Stimulated activated CD4-positive, alpha-beta T cell treated with anti-CD3 and anti-CD28 coated beads, TNF-alpha, amount 100 ng/mL, for 24 hours (primary cell): ENCODE measurements at places on chromosomes 7 and 10.

DNA sequence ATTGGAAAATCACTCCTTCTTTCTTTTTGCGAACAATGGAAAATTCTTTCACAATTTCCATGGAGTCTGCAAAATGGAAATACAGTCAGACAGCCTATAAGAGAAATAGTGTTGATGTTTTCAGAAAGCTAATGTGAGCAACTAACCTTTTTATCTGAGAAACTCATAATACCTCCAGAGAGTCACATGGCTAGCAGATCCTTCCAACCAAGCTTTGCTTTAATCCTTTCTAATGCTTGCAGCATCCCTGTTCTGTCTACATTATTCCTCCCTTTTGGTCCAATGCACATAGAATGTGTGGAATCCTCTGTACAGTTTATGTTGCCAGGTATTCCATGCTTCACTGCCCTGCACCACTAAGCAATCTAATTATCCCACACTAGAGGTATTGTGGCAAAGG, 717.5 kb upstream of the LRRN3 start:
- no peak for DNase-seq

DNA sequence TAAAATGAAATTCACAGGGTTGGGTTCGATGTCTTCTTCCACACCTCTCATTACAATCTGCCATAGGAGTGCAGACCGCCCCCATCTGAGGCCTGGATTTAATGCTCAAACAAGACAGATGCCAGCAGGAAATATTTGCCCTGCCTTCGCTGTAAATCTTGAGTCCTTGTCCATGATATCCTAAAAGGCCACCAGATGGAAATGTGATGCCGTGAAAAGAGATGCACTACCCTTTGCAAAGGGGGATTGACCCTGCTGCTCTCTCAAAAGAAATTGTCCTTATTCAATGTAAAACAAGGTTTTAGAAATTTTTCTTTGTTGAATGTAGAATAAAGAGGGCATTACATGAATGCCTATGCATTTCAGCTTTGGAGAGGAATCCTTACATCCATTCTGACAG, 37.5 kb downstream of the AGAP4 start:
- no peak for DNase-seq

- DNase-seq = no peak
Measured at GRCh38 chr7:140276001-140276400, 99.2 kb upstream of the KDM7A start.

DNA sequence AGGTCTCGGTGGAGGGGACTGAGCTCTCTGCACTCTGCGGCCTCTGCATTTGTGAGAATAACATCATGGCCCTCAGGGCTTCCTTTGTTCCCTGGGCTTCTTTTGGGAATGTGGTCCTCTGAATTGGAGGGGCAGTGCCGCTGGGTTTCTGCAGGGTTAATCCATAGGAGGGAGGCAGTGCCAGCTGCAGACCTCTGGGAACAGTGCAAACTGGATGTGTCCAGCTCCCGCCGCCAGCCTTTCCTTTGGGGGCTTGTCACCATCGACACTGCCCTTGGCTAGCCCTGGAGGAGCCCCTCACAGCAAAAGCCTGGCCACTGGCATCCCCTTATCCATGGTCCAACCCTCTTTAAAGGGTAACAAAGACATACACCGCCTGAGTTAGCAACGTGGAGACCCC, 174.0 kb downstream of the WDR37 start:
- DNase-seq = no peak

GRCh38 chr7:128094686-128095085, 63.4 kb upstream of the LRRC4 start:
- no peak for DNase-seq

- no peak for DNase-seq
Measured at GRCh38 chr10:92756201-92757065, 66.7 kb downstream of the HHEX start.

DNA sequence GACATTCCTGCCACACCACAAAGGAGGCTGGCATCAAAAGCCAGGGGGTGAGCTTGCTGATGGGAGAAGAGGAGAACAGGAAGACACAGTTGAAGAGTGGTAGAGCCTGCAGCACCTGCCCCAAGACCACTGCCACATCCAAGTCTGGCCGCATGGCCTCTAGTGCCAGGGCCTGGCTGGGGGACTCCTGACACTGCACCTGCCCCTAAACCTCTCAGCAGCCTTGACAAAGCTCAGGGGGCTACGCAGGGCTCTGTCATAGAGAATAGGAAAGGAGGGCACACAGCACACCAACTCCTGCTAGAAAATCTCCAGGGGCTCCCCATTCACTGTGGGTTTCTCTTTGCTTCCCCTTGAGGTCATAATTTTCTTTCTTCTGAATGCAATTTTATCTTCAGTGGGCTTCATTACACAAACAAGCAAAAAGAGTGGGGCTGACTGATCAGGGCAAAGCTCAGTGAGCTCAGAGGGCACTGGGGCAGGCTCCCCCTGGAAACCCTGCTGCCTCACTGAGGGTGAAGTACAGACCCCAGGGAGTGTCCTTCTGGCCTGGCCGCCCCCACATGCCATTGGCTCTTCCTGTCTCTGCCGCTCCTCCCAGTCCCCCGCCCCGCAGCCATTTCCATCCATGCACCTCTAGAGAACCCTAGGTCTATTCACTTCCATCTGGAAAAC, 37.2 kb downstream of the VOPP1 start:
- no peak for DNase-seq

DNA sequence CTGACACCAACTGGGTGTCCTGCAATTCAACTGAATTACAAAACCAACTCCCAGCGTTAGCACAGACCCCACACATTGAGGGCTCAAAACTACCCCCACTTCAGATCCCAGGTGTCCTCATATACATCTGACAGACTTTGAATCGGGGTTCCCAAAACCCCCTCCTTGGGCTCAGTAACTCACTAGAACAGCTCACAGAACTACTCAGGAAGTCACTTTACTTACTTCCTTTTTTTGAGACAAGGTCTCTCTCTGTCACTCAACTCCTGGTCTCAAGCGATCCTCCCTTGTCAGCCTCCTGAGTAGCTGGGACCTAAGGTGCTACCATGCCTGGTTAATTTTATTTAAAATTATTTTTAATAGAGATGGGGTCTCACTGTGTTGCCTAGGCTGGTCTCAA, 456.0 kb downstream of the SDK1 start:
- no peak for DNase-seq

GRCh38 chr10:15120523-15120922, 23.4 kb downstream of the RPP38 start:
- no peak for DNase-seq

DNA sequence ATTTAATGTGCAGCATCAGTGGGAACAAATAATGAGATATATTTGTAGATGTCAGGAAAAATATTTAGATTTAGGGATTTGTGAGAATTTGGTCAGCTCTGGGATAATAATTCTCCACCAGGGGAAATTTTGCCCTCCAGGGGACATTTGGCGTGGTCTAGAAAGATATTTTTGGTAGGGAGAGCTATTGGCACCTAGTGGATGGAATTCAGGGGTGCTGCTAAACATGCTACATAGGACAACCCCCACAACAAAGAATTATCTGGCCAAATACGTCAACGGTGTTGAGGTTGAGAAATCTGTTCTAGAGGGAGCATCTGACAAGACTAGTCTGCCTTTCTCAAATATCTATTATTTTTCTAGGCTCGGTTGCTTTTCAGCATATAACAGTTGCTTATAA, 2.1 kb downstream of the ADK start:
- DNase-seq = no peak

GRCh38 chr10:78664929-78665553, 403.7 kb upstream of the ZMIZ1 start:
- DNase-seq = no peak

- no peak for DNase-seq
Measured at GRCh38 chr7:68319061-68319460, 1279.2 kb upstream of the AUTS2 start.

DNA sequence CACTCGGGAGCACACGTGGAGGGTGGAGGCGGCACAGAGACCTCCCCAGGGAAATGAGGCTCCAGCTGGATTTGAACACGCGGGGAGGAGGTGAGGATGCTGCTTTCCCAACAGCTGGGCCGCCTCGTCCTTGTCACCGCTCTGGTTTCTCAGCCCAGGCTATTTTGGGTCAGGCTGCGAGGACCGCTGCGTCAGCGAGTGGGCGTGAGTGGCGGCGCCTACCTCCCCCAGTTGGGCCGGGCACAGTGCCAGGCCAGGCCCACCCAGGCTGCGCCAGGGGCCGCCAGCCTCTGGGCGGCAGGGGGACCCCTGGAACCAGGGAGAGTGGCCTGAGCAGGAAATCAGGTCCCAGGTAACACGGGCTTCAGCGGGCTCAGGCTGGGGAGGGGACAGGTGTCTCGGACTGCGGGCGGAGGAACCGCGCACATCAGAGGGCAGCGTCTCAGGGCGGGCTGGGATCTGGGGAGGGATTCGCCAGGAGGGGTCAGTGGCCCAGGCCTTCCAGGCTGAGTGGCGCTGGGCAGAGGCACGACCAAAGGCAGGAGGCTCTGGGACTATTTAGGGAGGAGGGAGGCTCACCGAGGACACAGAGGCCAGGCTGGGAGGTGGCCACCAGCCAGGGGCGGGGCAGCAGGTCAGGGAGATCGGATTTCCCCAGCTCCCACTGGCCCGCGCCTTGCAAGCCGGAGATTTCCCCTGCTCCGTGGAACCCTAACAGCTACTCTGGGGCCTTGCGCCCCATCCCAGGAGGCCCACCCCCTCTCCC, 125.2 kb upstream of the RET start:
- DNase-seq = no peak

DNA sequence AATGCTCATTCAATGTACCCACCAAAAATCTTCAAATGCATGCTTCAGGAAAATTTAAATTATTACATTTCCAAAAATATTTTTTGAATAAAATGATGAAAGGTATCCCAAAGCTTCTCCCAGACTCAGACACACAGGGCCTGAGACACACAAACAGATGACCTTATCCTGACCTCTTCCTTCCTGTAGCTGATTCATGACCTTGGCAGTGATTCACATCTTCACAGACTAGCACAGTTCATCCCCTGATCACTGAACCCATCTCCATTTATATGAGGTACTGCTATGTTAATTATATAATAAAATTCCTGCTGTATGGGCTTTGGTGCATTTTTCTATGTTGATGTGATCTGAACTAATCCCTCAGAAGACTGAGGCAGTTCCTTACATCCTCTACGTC, 265.0 kb upstream of the GLI3 start:
- no peak for DNase-seq

DNA sequence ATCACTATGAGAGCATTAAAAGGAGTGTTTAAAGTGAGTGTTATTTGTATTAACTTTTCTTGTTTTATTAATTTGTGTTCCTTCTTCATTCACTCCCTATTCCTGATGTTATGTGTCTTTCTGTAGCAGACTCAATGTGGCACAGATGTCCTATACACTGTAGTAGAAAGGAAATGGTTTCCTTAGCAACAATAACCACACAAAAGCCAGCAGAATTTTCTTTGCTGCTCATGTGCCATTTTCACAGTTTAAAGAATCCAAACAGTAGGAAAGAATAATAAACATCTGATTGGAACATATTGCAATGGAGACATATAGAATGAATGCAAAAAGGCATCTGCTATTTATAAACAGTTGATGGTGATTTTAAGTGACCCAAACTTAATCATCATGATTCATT, 763.6 kb downstream of the PHTF2 start:
- no peak for DNase-seq

GRCh38 chr10:70228491-70228890, 4.7 kb downstream of the PPA1 start:
- DNase-seq = no peak

- DNase-seq = no peak
Measured at GRCh38 chr10:520402-520787, 169.1 kb downstream of the DIP2C start.

DNA sequence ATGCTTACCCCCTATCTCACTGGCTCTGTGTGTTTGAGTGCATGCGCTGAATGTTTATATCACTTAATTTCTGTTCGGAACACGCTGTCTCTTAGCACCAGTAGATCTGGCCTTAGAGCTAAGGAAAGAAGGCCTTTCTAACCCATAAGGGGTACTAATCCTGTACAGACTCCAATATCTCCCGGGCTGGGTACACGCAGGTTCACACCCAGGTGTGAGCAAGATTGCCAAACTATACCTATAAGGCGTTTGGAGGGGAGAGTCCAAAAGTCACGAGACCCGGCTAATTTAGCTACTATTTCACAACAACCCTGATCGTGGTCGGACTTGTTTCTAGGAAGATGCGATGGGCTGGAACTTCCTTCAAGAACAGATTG, 727 bp upstream of the PDSS1 start:
- no peak for DNase-seq

DNA sequence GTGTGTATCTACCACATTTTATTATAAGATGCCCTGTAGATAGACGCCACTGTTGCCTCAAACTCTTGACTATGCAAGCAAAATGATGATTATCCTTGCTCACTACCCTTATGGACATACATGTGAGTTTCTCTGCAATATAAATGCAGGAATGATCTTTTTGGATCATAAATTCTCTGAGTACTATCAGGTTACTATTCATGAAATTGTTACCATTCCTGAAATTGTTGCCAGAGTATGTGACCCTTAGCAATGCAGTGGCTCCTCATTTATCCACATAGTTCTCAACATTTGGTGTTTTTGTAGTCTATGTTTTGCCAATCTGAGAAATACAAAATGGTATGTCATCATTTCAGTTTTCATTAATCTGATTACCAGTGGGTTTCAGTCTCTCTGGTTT, 166.2 kb upstream of the FAM3C start:
- DNase-seq = no peak

- no peak for DNase-seq
Measured at GRCh38 chr10:76892766-76893479, 744.7 kb downstream of the KCNMA1 start.

DNA sequence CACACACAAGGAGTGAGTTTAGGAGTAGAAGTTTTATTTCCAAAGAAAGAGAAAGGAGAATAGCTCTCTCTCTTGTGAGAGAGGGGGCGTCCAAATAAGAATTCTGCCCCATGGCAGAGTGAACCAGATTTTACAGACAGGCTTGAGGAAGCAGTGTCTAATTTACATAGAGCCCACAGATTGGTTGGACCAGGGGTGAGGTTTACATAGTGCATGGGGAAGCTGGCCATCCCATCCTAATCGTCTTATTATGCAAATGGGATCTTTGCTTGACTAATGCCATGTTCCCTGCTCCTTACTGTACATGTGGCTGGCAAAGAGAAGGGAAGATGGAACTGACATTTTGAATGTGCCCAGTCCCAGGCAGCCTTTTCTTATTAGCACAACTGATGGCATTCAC, 60.0 kb upstream of the ACSM6 start:
- DNase-seq = no peak

GRCh38 chr10:24718031-24718855, 5.4 kb downstream of the ARHGAP21 start:
- DNase-seq = no peak

- DNase-seq = no peak
Measured at GRCh38 chr7:94145602-94146001, 141.4 kb upstream of the BET1 start.

- no peak for DNase-seq
Measured at GRCh38 chr7:153070141-153070540, 310.6 kb downstream of the ACTR3B start.

DNA sequence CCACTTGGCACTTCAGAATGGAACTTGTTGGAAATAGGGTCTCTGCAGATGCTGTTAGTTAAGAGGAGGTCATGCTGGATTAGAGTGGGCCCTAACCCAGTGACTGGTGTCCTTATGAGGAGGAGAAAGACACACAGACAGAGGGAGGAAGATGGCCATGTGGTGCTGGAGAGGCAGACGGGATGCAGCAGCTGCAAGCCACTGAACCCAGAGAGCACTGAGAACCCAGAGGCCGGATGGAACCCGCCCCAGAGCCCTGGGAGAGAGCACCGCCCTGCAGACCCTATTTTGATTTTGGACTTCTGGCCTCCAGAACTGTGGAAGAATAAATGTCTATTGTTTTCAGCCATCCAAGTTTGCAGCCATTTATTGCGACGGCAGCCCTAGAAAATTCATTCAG, 58.0 kb upstream of the EBF3 start:
- DNase-seq = no peak
